Activated gamma-delta T cell treated with Interleukin-2 at 50 U/mL for 16 hours (primary cell): ENCODE measurements at places on chromosomes 12 and 14.

DNA sequence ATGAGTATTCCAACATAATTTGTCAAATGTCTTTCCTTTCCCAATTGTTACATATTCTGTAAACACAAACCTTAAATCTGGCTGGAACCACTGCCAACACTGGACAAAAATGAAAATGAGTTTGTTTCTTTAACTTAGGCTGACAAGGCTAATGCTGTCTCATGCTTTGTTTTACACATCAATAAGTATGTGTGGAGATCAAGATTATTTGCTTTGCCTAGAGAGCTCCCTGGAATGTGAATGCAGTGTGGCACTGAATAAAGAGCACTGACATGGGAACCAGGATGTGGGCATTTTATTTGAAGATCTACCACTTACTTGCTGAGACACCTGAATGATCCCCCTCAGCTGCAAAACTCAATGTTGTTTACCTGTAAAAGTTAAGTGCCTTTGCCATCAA, 61.7 kb downstream of the RALGAPA1 start:
- no peak for DNase-seq

- no peak for DNase-seq
These were observed 61.0 kb upstream of the RERGL start for GRCh38 chr12:18151036-18151435.

- no peak for DNase-seq
These were observed 74.6 kb downstream of the RERG start for GRCh38 chr12:15146585-15146984.

- DNase-seq: no peak
These were observed 6.0 kb downstream of the HDAC7 start for GRCh38 chr12:47813511-47814196.

GRCh38 chr14:36284971-36285595, 35.4 kb downstream of the MBIP start:
- DNase-seq: no peak

DNA sequence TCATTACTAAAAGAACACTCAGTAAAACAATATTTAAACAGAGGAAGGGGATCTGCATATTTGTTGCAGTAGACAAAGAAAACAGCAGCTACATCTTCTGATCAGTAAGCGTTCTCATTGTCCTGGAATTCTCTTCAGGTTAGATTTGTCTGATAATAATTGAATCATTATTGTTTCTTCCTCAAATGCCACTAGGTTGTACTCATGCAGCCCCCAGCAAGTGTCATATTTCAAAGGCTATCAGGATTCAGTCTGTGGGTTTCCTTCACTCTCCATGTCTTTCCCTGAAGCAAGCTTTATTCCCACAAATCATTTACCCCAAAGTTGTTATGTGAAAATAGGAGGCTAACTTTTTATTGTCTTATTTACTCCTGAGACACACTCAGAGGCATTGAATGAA, 14.7 kb downstream of the PIK3C2G start:
- no peak for DNase-seq

GRCh38 chr12:47949441-47950341, 13.7 kb upstream of the TMEM106C start:
- peak; percentile 22 for DNase-seq

- DNase-seq: no peak
These were observed 31.3 kb upstream of the KICS2 start for GRCh38 chr12:64253356-64253755.

GRCh38 chr12:113422030-113422885, at the start of gene SDSL:
Gene SDSL (plus strand): TSS chr12:113422380. CDS start chr12:113427983, 5,603 bp downstream.
- no peak for DNase-seq

DNA sequence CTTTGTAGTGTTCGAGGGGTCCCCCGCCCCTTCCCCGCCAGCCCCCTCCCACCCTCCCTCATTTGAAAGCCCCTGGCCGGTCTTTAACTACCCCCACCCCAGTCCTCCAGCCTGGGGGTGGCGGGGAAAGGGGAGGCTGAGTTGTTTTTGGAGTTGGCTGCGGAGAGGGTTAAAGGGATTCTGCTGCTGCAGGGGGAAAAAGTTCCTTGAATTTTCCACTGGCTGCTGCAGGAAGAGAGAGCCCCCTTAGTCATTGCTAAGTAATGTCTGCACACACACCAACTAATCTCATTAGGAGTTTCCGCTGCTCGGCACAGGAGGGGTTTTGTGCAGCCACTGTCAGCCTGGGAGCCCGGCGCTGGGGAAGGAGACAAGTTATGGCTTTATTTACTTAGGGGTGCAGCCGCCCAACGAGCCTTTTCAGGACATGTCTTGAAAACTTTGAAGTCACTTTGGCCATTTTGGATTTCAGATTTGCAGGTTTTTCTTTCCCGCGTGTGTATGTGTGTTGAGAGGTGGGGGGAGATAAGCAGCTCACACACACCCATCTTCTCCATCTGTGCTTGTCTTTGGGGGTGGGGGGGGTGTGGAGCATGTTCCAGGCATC, 1.8 kb downstream of the ELK3 start:
- DNase-seq: peak; percentile 12

- no peak for DNase-seq
These were observed 102.7 kb upstream of the PLEKHA5 start for GRCh38 chr12:19026614-19027488.

- DNase-seq: peak; percentile 31
These were observed 54.2 kb downstream of the RPAP3 start for GRCh38 chr12:47651368-47652254.

DNA sequence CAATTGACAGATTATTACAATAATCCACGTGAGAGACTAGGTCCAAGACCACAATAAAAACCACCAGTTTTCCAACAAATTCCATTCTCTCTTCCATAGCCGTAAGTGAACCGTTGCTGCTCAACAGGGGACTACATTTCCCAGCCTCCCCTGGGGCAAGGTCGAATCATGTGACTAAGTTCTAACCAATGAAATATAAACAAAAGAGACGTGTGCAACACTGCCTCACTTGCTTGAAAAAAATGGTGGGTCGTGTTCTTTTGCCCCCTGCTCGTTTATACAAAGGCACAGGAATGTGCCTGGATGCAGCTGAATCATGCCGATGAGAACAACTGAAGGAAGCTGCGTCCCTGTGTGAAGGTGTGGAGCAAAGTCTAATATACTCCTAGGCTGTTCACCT, 51.1 kb downstream of the HSPB8 start:
- DNase-seq: no peak

DNA sequence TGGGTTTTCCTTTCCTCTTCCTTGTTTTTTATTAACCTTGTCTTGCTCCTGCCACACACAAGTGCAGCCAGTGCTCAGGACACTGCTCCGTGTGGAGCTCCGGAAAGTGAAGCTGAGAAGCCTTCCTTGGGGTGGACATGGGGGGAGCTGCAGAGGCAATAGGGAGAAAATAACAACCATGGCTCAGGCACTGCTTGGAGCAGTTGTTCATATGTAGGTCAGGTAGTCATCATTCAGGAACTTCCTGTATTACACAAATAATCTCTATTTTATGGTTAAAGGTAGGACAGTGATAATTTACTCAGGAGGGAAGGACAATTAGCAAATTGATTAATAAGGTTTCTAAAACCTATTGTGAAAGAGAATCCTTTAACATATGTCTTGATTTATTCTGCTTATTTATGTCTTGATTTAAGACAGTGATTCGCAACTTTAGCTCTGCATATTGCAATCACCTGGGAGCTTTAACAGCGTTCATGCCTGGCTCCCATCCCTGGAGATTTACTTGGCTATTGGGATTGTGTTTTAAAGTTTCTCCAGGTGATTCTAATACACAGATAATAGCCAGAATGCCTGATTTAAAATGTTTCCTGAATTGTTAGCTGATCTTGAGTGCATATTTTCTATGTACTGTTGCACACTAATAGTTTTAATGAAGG, 92.1 kb downstream of the ETV6 start:
- no peak for DNase-seq

GRCh38 chr14:50835280-50835679, 4.3 kb upstream of the NIN start:
- DNase-seq: no peak

GRCh38 chr12:81021131-81021748, 56.6 kb upstream of the ACSS3 start:
- DNase-seq: no peak

- no peak for DNase-seq
These were observed 133.5 kb downstream of the FOXN3 start for GRCh38 chr14:89283327-89284060.

DNA sequence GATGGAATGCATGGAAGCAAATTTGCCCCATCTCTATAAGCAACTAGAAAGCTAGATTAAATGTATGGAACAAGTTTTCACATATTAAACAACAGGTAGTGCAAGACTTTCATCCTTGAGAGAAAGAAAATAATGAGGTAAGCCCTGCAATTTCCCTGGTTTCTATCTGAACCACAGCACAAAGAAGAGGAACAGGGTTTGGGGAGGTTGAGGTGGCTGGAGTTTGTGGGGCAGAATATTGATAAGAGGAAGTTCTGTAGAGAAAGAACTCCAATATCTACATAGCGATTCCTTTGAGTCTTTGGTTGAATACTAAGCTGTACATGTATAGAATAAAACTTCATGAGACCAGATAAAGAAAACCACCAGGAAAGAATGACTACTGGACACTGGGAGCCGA, 96.3 kb upstream of the CCND2 start:
- no peak for DNase-seq

GRCh38 chr14:31340297-31341063, 79.9 kb downstream of the HEATR5A start:
- no peak for DNase-seq

DNA sequence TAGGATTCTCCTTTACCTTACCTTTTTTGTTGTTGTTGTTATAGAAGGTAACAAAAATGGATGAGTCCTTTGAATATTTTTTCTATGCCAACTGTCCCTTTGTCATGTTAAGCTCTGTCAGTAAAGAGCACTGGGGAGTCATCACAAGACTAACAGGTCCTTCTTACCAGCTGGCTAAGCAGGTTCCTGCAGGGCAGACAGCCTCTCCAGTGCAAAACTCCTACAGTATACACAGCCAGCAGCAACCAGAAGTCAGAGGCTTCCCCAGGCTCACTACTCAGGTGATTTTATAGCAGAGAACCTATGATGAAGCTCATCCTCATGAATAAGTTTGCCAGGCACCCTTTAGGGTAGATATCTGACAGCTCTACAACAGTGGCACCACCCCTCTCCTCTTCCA, 271.1 kb downstream of the RERGL start:
- DNase-seq: no peak

DNA sequence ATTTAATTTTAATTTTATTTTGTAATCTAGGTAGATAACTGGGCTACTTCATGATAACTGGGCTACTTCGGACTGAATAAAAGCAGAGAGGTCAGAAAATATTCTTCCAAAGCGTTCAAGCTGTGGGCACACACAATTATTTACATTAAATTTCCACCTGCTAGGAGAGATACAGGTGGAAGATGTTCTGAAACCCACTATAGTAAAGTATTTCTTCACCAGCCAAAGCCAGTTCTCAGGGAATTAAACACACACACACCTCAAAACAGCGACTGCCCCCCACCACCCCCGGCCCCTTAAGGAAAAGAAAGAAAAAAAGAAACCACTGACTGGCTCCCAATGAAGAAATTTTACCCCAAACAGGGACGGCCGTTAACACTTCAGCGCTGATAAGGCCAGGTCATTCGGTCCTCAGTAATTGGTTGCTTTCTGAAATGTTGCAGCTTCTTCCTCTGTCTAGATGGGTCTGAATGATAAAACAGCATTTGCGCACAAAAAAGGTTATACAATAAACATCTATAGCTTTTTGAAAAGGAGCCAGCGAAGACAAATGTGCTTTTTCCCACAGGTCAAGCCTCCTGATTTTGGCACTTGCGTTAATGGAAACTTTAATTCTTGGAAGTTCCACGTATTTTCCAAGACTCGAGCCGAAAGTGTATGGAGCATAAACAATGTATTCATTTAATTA, 771 bp upstream of the KCNJ8 start:
- no peak for DNase-seq

DNA sequence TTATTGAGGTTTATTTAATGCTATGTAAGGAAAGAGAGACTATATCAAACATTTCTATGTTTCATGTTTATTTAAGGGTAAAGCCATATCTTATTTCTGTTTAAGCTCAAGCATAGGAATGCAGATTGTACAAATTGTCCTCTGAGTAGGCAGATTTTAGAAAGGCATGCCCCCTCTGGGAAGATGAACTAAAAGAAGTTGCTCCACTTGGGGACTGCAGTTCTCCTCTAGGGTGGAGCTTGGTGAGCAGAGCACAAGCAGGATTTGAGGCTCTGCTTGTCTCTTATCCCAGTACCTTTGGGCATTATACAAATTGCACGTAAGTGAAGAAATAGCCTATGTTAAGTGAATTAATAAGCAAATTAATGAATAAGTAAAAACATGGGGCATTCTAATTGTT, 96.2 kb upstream of the PDE3A start:
- no peak for DNase-seq
